Retina (tissue), 1 donor: ENCODE measurements at places on chromosomes 12 and 14.

DNA sequence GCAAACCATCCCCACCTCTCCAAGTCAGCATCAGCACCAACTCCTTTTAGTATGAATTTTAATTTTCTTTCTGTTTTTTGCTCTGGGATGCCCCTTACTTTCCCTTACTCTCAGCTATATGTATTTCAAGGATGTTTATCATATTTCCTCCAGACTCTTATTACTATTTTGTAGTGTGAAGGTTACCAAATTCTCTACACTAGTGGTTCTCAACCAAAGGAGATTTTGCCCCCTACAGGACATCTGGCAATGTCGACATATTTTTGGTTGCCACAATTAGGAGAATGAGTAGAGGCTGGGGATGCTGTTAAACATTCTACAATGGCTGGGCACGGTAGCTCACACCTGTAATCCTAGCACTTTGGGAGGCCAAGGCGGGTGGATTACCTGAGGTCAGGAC lies 29.1 kb upstream of the SOS2 start:
- no peak for DNase-seq

DNA sequence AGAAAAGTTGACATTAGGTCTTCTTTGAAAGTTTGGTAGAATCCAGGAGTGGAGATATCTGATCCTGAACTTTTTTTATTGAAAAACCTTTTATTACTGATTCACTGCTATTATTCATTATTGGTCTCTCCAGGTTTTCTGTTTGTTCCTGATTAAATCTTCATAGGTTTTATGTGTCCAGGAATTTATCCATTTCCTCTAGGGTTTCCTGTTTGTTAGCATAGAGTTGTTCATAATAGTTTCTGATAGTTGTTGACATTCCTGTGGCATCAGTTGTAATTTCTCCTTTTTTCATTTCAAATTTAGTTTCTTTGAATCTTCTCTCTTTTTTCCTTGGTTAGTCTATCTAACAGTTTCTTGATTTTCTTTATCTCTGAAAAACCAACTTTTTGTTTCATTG lies 370.3 kb downstream of the SLC6A15 start:
- DNase-seq, result no peak

DNA sequence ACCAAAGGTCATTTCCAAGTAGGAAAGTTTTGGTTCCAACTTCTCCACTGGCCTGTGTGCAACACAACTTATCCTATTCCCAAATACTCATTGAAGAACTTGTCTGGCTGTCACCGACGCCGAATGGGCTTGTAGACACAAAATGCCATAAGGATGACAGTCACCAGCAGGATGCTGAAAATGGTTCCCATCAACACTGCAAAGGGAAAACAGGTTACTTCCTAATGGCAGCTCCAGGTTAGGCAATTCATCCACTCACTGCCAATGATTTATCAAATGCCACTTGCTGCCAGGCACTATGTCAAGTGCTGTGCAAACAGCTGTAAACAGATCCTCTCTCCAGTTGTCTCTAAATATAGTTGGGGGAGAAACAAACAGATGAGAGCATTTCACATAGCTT lies 6.1 kb downstream of the C12orf76 start:
- no peak for DNase-seq

GRCh38 chr12:66132408-66132807 lies 1.9 kb upstream of the LLPH start:
- DNase-seq, result no peak

DNA sequence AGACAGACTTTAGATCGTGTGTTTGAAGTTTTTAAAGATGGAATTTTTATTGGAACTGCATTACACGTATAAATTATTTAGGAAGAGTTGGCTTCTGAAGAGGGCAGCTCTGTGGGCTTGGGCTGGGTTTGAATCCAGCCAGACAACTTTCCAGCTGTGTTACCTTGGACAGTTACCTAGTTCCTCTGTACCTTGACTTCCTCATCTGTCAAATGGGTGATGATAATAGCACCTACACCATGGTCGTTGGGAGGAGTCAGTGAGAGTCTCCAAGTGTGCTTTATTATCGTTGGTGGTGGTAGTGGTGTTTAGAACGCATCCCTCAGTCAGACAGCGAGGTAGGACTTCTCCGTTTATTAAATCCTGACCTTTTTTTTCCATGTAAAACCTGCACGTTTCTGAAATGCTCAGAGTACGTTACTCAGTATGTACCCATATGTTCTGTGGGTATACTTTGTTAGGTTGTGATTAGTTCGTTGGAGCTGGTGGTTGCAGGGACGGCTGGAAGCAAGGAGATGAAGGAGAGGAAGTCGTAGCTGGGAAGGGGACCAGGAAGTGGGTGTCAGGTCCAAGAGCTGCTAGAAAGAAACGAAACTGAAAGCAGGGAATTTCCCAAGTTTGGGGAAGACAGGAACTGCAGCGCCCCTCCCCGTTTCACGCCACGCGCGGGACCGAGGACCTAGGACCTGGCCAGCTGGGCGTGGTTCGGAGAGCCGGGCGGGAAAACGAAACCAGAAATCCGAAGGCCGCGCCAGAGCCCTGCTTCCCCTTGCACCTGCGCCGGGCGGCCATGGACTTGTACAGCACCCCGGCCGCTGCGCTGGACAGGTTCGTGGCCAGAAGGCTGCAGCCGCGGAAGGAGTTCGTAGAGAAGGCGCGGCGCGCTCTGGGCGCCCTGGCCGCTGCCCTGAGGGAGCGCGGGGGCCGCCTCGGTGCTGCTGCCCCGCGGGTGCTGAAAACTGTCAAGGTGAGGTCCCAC lies at the start of gene OAS3:
Gene OAS3, plus strand, starts transcription at position 734 of the 979 bp plus-strand sequence. Its CDS starts 57 bp downstream, at position 791.
- DNase-seq, result peak; percentile 85

- DNase-seq, result no peak
These were observed 89.1 kb upstream of the VASH1 start for GRCh38 chr14:76672123-76672522.

- no peak for DNase-seq
These were observed 1089.3 kb downstream of the SLC16A7 start for GRCh38 chr12:60684988-60685655.

GRCh38 chr12:96104566-96104965 lies 69.2 kb upstream of the LTA4H start:
- no peak for DNase-seq

DNA sequence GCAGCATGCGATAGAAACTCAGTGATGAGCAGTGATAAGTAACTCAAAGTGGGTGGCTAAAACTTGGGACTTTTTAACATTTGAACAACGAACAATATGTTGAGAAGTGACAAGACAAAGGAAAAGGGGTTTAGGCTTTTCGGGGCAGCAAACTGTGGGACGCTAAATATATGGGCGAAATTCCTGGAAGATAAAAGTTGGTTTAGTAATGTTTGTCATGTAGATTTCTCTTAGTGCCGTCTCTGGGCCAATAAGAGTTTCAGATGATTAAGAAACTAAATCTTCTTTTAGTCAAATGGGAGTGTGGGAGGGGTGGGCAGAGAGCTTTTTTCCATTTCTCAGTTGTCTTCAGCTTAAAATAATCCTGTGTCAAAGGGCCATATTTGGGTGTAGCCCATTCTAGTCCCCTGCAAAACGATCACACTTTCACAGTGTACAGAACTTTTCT lies 41.7 kb upstream of the FUT8 start:
- DNase-seq, result no peak

- peak; percentile 67 for DNase-seq
These were observed 20.5 kb upstream of the ITPR2 start for GRCh38 chr12:26853303-26854030.

DNA sequence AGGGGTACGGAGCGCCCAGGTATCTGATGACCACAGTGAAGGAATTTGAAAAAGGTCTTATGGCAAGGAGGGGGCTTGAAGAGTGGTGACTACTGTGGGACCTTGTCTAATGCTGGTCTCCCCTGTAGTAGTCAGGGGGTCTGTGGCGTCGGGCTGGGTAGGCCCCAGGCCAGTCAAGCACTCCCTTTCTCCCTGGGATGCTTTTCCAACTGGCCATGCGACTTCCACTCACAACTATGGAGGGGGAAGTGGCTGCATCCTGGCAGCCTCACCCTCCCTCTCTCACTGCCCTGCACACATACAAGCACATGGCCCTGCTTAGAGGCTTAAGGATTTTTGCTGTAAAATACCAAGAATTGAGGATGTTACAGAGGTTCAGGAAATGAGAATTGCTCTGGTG lies 4.1 kb downstream of the TSPAN11 start:
- no peak for DNase-seq

DNA sequence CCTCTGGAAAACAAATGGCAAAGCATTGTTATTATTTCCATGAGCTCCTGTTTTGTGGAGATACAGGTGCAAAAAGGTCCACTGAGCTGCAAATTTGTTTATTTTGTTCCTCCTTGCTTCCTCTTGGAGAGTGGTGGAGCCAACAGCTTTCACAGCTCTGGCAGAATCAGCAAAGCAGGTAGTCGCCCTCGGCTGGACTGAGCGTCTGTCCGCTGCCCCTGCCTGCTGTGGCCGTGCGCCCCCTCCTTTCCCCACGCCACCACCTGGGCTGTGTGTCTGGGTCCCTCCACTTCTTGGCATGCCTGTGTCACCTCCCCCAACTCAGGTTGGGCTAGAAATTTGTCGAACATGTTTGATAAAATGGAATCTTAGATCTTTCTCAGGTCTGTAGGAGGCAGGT lies 188.2 kb downstream of the TSPAN9 start:
- DNase-seq, result no peak

GRCh38 chr14:68362846-68363245 lies 430.0 kb downstream of the ZFP36L1 start:
- no peak for DNase-seq

DNA sequence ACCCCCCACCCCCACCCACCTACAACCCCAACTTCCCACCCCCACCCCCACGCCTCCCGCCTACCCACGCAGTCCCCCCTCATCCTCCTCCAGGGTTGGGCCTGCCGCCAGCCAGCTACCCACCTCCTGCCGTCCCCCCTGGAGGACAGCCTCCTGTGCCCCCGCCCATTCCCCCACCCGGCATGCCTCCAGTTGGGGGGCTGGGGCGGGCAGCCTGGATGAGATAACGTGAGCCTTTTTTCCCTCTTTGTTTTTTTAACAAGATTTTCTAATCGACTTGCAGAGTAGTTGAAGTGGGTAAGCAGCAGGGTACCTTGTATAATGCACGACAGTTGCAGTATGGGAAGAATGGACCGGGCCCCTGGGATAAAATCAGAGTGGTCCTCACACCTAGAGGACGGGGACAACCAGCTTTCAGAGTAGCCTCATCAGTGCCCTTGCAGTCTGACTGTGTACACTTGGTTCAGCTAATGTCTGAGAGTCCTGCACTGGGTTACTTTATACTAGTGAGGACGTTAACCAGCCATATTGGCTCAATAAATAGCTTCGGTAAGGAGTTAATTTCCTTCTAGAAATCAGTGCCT lies 29.4 kb downstream of the CCNK start:
- peak; percentile 7 for DNase-seq

GRCh38 chr12:130818272-130818634 lies 20.8 kb downstream of the STX2 start:
- DNase-seq, result no peak

- DNase-seq, result peak; percentile 92
These were observed 630 bp downstream of the NELL2 start for GRCh38 chr12:44875417-44875953.

DNA sequence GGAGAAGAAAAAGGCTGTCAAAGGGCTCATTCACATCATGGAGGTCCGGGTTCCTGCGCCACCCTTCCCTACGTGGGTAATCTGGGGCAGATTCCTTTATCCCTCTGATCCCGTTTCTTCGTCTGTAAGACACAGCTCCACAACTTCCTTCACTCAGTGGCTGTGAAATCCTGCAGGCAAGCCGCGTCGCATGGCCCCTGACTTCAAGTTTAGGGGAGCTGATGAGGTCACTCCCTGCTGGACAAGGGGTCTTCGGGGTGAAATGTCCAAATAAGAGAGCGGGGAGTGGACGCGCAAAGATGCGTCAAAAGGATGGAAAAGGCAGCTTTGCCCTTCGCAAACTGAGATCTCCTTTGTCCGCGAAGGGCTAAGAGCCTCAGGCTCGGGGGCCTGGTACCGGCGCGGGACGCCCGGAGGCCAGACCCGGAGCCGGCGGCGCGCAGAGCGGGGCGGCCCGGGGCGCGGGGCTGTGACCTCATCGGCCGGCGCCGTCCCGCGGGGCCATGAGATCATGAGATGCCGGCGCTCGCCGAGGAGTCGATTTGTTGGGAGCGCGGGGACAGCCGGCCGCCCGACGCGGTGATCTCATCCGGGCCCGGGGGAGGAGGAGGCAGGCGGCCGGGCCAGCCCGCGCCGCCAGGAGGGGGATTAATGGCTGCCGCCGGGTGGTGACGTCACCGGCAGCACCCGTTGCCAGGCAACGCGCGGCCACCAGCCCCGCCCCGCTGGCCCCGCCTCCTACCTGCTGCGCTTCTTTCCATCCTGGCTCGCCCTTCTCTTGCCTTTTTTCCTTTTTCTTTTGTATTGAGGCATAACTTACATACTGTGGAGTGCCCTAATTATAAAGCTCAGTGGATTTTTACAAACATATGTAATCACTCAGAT lies 62.1 kb downstream of the HRK start:
- peak; percentile 96 for DNase-seq

GRCh38 chr12:57767876-57768275 lies 998 bp upstream of the CYP27B1 start:
- no peak for DNase-seq

DNA sequence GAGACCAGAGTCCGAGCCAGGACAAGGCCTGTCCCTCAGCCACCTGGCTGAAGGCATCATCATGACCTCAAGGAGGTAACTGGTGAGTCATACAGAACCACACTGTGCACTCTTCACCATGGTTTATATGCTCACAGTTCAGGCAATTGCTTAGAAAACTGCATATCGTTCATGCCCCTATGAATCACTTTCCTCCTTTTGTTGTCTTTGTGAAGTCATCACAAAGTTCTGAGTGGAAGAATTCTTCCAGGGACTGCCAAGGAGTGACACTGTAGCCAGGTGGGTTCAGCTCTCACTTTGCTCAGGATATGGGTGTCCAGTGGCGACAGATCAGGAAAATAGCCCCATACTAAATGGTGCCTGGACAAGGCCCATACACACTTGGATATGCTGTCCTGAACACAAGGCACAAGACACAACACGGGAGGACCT lies 92.5 kb downstream of the DPF3 start:
- no peak for DNase-seq

- DNase-seq, result peak; percentile 74
These were observed 51.3 kb upstream of the KCNA1 start for GRCh38 chr12:4858386-4858785.

GRCh38 chr12:72075401-72075800 lies 136.8 kb downstream of the TPH2 start:
- no peak for DNase-seq

- DNase-seq, result no peak
These were observed 330.3 kb downstream of the PCNX1 start for GRCh38 chr14:71237556-71237955.

GRCh38 chr14:51828017-51828797 lies 32.2 kb upstream of the GNG2 start:
- no peak for DNase-seq

- no peak for DNase-seq
These were observed 466.9 kb downstream of the FUT8 start for GRCh38 chr14:65879248-65880009.

DNA sequence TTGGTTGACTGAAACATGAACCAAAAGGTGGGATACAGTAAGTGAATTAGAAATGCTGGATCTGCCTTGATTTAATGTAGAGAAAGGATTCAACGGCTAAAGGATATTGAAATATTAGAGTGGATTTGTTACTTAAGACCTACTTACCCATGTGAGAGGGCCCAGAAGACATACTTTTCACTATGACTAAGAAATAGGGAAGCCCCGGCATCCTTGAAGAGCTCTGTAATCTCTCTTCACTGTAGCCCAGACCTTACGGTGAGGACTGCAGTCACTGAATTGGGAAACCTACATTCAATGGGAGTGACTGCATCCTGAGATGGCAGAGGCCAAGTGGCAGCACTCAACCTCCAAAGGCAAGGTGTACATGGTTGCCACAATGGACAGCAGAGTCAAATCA lies 52.5 kb downstream of the KANSL2 start:
- no peak for DNase-seq

- DNase-seq, result no peak
These were observed 425.4 kb downstream of the SLC16A7 start for GRCh38 chr12:60021235-60021634.
